ENCODE measurements at places on chromosomes 5 and 9.
A peak's percentile ranks its signal among the peaks of the same experiment; 100 is the strongest.

DNA sequence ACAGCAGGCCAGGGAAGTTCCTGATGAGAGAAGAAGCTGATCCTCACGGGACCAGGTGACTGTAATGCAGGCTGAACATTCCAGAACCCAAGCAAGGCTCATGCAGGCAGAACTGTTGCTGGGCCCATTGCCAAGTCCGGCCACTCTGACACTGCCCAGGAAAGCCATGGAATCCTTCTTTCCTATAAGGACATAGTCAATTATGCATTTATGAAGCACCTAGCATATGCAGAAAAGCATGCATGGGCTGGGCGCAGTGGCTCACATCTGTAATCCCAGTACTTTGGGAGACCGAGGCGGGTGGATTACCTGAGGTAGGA lies 83.7 kb upstream of the SLC1A3 start:
- no peak for DNase-seq

- DNase-seq: peak; percentile 44
Measured at GRCh38 chr9:134185536-134186011, 21.2 kb upstream of the RNU6ATAC start.

- DNase-seq: peak; percentile 62
Measured at GRCh38 chr5:151740336-151740942, 18.0 kb downstream of the ATOX1 start.

DNA sequence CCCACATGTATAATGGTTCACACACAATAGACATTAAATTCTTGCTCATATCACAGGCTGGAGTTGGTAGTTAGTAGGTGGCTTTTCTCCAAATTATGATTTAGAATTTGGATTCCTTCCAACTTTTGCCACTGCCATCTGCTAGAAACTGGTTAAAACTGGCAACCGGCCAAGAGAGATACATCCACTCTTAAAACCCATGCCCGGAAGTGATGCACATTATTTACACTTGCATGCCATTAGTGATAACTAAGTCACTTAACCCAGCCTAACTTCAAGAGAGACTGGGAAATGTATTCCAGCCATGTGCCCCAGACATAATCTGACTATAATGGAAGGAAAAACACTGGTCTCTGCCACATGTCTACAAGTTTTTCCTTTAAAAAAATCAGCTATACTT lies 395.7 kb upstream of the SEMA6A start:
- DNase-seq: no peak

GRCh38 chr5:178434016-178434761 lies 156.0 kb downstream of the COL23A1 start:
- no peak for DNase-seq

GRCh38 chr9:626596-626995 lies 214.9 kb upstream of the DMRT1 start:
- DNase-seq: no peak

GRCh38 chr5:160537116-160537515 lies 115.5 kb downstream of the PTTG1 start:
- DNase-seq: no peak

DNA sequence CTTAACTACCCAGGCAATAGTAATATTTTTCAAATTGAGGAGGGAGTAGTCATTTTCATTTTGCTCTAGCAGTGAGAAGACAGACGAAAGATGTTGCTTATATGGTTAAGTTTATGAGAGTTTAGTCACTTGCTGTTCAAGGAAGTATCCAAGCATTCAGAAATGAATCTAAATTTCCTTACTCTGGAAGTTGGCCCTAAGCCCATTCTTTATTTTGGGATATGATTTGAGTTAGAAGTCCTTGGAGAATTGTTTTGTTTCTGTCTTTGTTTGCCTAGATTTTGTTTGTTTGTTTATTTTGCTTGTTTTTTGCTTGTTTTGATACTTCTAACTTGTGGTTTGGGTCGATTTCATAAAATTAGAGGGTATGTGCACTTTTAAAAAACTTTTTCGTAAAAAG lies 146.4 kb upstream of the FGF10 start:
- DNase-seq: no peak

DNA sequence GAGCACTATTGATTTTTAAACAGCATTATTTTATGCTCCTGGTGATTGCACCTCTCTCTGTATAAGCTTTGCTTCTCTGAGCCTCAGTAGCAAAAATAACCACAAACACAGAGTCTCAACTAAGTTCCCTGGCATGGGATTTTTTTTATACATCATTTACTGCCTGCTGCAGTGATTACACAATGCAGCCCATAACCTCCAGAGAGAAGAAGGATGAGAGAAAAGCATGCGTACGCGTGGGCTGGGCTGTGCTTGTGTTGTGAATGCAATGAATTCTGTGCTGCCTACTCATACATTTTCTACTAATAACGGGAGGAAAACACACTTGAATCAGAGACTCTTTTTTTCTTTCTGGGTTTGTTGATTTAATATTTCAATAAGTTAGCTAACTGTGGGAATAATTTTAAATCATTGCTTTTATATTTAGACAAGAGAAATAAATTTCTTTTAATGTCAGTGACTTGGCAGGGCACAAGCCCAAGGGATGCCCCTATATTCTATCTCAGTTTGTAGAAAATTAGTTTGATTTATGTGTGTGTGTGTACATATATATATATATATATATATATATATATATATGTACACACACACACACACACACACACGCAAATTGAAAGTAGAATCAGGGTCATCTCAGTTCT lies 351.5 kb downstream of the MED10 start:
- DNase-seq: no peak

GRCh38 chr9:136031741-136032730 lies 63.1 kb downstream of the NACC2 start:
- no peak for DNase-seq

- peak; percentile 72 for DNase-seq
Measured at GRCh38 chr5:65926276-65926783, at the start of gene ERBIN. Gene ERBIN, plus strand, starts transcription at chr5:65926575. Its CDS starts 66,144 bp downstream, at chr5:65992719.

DNA sequence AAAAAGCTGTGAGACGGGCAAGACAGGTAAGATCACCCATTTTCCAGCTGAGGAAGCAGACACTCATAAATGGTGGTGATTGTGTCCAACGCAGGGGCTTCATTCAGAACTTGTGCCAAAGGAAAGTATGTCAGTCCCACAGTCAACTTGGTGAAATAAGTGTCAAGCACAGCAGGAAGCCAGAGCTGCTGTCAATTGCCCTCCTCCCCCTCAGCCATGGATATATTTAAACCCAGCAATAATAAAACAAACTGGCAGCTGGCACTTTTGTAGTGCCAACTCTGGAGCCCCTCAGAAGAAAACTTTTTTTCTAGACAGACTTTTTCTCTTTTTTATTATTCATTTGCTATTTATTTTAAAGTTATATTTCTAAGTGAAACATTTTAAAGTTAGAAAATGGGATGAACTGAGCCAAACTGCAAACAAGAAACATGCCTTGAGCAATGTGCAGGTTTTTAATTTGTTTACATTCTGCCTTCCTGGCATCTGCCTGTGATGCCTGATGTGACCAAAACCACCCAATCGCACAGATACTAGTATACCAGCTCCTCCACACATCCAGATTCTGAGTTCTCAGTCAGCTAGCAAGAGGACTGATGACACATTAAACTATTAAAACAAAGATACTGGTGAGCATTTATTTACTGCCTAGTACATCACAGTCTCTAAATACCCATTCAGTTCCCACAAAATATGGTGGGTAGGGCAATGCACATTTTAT lies 17.0 kb downstream of the DMAC1 start:
- DNase-seq: no peak

DNA sequence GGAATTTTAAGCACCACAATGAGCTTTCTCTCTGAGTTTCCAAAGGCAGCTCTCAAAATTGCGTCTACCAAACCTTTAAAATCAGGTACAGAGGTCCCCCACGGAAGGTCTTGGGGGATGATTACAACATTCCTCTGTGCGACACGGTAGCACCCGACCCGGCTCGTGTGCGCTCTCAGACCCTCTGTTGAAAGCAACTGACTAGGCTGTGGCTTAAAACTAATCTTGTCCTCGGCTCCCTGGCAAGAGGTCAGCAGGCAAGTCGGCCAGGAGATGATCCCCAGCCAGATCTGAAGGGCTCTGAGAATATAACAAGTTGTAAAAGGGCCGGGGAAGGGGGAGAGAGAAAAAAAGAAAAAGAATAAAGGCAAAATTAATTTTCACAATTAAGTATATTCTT lies 92.6 kb upstream of the LMX1B start:
- no peak for DNase-seq

DNA sequence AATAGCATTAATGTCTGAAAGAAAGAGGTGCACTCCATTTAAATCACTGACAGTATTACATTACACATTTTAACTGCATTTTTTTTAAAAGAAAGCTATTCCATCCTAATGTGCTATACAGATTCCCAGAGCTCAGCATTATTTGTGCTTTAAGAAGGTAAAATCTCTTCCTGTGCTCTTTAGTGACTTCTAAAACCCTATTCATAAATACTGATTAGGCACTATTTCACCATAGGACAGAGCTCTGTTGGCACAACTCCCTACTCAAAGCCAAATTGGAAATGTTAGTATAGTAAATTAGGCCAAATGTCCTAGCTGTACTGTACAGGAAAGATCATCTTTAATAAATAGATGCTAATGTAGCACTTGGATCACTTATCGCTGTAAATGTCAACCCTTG lies 262.5 kb downstream of the TUSC1 start:
- no peak for DNase-seq

- DNase-seq: no peak
Measured at GRCh38 chr9:92265154-92265553, 28.3 kb downstream of the IARS1 start.

- no peak for DNase-seq
Measured at GRCh38 chr9:8552732-8553131, 753.2 kb upstream of the DMAC1 start.

- DNase-seq: no peak
Measured at GRCh38 chr5:172705576-172706084, 64.6 kb downstream of the NEURL1B start.

DNA sequence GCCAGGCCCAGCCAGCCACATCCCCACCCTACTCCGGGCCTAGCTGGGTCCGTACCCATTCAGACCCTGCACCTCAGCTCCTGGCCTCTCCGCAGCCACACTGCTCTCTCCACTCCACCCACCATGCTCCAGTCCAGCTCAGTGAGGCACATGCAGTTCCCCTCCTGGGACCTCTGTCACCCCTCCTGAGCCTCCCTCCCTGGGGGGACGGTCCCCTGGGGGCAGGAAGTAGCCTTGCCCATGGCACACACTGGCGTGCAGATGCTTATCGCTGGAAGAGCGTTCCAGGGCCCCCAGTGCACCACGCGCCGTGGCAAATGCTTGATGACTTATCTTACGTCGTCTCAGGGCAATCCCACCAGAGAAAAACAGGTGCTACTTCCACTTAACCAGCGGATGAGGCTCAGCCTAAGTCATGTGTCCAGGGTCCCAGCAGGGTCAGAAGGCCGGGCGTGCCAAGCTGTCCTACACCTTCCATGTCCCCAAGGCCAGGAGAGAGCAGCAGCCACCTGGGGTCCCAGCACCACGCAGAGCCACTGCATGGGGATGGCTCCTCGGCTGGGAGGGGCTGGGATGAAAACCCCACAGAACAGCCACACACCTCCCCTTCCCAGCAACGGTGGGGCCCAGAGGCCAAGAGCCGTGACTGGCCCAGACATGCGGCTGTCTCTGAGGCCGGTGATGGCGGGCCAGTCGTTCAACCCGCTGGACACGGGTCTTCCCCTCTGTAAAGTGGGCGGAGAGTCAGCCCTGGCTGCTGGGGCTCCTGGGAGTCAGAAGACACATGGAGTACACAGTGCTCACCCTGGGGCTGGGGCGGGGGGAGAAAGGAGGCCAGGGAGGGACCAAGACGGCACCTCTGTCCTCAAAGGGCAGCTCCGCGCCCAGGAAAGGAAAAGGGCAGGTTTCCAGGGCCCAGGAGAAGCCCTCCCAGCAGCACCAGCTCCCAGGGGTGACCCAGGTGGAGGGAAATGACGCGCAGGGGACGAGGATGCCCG lies 2.6 kb upstream of the CCDC187 start:
- DNase-seq: no peak

DNA sequence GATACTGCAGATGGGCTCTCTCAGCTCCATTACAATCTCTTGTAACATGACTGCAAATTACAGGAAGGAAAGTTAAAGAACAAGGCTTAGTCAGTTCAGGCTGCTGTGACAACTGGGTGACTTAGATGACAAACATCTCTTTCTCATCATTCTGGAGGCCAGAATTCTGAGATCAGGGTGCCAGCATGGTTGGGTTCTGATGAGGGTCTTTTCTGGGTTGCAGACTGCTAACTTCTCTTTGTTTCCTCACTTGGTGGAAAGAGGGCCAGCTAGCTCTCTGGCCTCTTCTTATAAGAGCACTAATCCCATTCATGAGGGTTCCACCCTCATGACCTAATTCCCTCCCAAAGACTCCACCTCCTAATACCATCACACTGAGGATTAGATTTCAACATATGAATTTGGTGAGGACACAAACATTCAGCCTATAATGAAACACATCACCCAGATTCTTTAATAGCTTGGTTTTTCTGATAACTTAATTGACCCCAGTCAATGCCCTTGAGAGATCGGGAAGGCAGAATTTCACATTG lies 73.6 kb upstream of the MAMDC2 start:
- DNase-seq: no peak

GRCh38 chr9:38371495-38371894 lies 21.0 kb upstream of the ALDH1B1 start:
- DNase-seq: peak; percentile 52

All from activated CD4-positive, alpha-beta T cell treated with anti-CD3 and anti-CD28 coated beads, Interleukin-2, amount 10 ng/mL, durations not matched to agents 7 days and 5 days (primary cell).